ENCODE measurements at places on chromosomes 3 and 15.

DNA sequence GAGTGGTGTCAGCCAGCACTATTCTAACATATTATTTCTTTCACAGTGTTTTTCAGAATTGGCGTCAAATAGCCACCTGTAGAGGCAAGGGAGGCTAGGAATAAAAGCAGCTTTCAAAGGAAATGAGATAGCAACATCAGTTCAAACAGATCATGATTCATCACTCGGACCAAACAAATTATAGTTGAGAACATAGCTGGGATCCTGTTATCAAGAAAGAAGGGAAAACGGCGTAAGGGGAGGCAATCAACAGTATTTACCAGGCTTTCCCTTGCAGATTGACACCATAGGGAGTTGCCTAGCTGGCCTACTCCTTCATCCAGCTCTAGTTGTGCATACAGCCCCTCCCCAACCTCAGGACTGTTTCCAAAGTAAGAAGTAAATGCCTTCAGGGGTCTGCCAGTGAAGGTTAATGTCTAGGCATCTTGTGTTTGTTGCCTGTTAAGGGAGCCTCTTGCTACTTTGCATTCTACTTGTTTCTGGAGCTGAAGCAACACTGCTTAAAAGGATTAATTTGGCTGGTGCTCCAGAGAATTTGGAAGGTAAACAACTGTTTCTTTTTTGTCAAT lies 286.5 kb downstream of the NSUN3 start:
- DNase-seq, result no peak

DNA sequence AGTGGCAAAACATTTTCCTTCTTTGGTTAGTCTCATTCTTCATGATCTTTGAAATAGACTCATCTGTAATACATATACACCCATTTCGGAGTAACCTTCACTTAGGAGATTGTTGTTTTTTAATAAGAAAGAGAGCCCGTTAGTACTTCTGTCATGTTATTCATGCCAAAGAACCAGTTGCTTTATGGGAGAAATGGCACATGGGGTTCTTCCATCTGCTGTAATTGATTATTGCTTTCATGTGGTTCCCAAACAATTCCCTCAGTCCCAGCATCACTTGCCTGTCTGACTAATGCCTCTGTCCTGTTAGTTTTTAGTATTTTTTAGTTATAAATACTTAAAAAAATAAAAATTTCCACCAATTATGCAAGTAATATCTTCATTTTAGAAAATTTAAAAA lies 33.8 kb upstream of the FAH start:
- no peak for DNase-seq

DNA sequence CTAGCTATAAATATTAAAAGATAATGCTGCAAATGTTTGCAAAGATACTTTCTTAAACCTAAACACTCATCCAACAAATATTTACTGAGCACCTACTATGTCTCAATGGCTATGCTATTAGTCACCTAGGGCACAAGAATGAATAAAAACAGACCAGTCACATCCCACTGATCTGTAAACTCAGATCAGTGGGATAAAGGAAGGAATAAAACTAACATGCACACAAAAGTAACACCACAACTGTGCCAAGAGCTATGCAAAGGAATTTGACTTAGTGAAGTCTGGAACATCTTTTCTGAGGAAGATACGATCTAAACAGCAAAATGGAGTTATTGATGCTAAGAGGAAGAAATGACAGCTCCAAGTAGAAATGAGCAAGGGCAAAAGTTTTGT lies 56.6 kb downstream of the CBLB start:
- no peak for DNase-seq

GRCh38 chr15:89148126-89148525 lies 59.9 kb downstream of the ABHD2 start:
- DNase-seq, result no peak

- no peak for DNase-seq
These were observed 6.9 kb upstream of the BDH1 start for GRCh38 chr3:197562398-197563251.

DNA sequence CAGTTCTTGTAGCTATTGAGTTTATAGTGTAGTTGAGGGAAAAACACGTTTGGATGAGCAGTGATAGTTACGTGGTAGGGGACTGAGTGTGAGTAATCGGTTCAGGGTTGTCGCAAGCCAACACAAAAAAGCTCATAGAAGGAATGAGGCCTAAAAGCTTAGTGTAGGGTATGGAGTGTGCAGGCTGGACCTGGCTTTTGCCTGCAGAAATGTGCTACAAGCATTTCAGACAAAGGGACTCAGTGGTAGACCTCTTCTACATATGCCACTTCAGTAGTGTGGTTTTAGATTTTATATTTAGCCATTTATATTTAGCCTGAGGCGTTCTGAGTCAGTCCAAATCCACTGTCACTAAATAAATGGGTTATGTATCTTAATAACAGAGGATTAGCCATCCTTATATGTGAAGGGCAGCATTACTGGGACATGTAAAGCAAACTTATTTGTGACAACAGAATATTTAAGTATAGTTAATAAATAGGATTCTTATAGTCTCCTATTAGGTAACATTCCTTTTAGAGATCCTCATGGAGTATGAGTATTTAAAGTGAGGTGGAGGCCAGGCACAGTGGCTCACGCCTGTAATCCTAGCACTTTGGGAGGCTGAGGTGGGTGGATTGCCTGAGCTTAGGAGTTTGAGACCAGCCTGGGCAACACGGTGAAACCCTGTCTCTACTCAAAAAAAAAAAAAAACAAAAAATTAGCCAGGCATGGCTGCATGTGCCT lies 21.8 kb downstream of the ATP2C1 start:
- no peak for DNase-seq

DNA sequence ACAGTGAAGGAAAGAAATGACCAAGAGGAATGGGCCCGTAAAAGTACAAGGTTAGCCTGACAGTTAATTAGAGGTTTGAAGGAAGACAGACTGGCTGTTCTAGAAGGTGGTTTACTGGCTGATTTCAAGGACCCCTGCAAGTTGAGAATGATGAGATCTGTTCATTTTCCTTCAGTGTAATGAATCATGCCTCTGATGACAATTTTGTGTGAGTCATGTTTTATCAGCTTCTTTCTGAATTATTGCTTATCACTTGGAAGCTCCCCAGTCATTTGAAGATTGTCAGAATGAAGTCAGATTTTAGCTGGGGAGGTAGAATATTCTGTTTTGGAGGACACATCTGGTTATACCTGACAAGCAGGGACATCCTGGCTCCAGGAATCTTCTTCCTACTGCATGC lies 50.6 kb downstream of the DRD3 start:
- DNase-seq, result no peak

DNA sequence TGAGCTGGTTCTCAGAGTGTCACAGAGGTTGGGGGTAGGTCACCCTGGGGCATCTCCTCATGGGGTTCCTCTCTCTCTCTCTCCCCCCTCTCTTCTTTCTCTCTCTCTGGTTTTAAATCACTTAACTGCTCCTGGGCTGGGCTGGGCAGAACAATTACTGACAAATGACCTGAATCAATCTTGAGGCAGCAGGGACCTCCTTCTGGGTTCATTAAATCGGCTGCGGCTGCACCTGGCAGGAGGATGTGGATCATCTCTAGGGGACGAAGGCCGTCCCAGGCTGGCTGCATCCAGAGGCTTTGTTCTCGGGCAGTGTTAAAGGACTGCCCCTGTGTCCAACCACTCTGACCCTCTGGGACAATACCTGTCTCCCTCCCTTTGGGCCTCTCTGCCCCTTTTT lies 143.1 kb downstream of the TLE3 start:
- DNase-seq, result no peak

DNA sequence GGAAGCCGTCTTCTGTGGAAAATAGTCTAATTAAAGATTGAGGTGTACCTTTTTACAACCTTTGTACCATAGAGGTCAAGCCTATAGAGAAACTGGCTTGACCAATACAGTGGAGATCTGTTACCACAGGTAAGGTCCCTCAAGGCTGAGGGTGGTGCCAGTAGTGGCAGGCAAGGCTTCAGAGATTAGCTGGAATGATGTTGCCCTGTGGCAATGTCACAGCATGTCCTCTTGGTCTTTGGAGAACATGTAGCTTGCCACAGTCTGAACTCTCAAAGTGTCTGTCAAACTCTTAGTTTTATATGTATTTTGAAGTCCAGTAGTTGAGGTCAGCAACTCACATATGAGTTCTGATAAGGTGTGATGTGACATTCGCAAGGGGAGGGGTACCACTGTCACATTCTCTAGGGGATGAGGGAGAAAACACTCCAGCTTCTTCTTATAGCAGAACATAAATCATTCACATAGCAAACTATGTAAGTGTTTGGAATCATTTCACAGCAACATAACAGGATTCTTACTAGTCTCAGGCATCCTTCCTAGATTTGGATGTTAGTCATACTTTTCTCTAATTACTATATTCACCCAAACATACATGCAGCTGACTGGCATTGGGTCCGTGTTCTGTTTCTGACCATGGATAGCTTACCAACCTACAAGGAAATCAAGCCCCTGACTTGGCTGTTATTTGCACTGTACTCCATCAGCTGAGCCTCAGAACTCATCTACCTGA lies 173.6 kb downstream of the UBE2E2 start:
- DNase-seq, result no peak

- DNase-seq, result no peak
These were observed 66.9 kb upstream of the THBS1 start for GRCh38 chr15:39513936-39514335.

DNA sequence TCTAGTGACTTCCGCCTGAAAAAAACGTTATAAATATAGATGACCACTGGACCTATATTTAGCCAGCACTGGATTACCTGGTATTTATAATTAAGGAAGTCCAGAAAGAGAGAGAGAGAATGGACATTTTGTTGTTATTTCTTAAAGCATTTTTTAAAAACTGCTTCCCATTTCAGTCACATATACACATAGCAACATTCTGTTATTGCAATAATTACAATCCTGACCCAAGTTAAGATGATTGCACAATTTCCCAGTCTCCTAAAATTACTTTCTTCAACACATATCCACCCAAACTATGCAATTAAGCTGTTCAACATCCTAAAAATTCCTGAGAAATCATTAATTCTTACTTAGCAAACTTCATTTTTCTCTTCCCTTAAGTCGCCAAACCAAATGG lies 37.7 kb downstream of the PCSK6 start:
- no peak for DNase-seq

DNA sequence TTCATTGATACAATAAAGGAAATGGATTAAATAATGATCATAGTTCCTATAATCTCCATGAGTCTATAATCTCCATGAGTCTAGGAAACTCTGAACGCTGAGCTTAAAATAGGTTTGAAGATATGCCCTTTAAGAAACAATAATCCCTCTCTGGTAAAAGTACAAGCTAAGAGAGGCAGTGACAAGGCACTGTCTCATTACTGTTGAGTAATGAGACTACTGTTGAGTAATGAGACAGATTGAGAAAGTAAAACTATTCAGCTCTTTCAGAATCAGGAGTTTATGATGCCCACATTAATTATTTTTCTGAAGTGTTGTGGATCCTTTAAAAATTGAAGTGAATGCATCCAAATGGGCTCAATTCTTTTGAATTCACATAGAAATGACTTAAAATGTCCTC lies 235.5 kb upstream of the THRB start:
- no peak for DNase-seq

GRCh38 chr15:62879770-62880169 lies 162.8 kb upstream of the TPM1 start:
- no peak for DNase-seq

- DNase-seq, result no peak
These were observed 1028.3 kb upstream of the NR2F2 start for GRCh38 chr15:95302206-95302605.

DNA sequence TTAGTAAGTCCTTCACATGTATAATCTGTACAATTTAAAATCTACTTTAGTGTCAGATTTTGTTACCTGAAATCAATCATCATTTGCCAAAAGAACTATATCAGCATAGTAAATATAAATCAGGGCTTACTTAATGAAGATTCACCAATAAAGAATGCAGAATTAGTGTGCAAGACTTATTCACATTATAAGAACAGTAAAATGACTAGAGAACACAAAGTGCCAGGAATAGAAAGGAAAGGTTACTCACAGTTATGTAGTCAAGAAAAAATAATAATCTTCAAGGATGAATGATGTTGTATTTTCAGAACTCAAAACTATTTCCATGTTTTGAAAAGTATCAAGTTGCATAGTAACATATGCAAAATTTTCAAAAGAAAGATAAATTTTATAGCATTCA lies 891.9 kb downstream of the ROBO1 start:
- no peak for DNase-seq

DNA sequence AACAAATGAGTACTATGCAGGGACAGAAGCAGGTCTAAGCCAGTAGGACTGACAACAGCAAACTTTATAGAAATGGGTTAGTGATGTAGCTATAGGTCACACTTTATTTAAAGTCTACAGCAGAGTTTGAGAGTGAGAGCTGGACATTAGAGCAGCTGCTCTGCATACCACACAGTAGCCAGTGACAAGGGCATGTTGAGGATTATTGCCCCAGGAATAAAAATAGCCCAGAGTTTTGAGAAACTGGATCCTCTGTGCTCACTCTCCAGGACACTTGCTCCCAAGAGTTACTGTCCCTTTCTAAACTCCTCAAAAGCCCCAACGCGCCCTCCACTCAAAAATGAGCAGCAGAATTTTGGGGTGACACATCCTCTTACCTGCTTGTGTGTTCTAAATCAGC lies 21.1 kb downstream of the LRTM1 start:
- no peak for DNase-seq

DNA sequence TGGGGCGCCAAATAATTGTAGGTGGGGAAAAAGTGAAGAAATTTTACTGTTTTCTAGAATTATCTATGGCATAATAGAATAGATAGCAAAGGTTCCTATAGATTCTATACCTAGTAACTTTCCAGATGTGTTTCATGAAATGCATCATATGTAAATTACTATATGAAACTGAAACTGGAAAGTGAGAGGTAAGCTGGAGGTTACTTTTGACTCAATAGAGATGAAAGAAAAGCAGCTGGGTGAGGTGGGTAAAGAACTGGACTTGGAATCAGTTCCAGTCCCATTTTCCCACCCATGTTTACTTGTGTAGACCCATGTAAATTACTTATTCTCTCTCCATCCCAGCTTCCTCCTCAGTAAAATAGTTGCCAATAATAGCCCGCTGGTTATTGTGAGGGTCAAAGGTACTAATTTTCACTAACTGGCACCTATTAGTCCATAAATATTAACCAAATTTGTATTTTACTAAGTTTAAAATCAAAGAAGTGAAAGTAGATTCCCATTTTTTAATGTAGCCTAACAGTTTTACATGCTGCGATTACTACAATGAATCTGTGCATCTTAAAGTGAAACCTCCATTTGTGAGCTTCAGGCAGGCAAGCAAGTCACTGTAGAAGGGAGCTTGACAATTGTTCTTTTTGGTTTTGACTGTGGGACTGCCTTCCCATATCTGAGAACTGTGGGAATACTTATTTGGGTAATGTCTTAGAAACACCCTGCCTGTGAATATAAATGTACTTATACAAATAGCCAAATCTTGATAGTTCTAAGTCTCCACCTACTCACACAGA lies 312.1 kb downstream of the SLC9A9 start:
- peak; percentile 60 for DNase-seq

Data from NAMALWA (cell line).